Panc1 (cell line): ENCODE measurements at places on chromosomes 5 and 9. TPM values are rescaled to one million over a fixed set of nuclear protein-coding genes. Genes with fewer than 3 reads are reported as not detected.

DNA sequence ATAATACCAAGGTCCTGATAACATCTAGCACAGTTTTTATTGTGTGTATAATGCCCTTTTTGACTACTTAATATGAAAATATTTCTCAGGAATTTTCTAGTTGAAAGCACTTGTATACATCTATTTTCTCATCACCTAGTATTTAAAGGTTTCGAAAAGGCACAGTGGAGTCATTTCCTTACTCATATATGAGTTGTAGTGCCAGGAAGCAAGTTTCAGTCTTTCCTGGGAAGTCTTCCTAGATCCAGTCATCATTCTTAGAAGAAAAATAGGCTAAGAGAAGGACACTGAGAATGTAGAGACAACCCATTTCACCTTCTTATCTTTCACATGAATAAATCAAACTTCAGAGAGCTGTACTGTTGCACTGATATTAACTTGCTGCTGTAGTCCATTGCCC is 70.2 kb downstream of the SLC25A46 start:
- DNase-seq, result no peak
- H3K36me3 ChIP-seq, result no peaks in the 10 kb centered on the region
- H3K4me1 ChIP-seq, result no peaks in the 10 kb centered on the region
- no peak overlapping the region for H3K4me3 ChIP-seq
- H3K27ac ChIP-seq, result no peak overlapping the region

SERF1B gene
- total RNA-seq, result 49.3 TPM

DNA sequence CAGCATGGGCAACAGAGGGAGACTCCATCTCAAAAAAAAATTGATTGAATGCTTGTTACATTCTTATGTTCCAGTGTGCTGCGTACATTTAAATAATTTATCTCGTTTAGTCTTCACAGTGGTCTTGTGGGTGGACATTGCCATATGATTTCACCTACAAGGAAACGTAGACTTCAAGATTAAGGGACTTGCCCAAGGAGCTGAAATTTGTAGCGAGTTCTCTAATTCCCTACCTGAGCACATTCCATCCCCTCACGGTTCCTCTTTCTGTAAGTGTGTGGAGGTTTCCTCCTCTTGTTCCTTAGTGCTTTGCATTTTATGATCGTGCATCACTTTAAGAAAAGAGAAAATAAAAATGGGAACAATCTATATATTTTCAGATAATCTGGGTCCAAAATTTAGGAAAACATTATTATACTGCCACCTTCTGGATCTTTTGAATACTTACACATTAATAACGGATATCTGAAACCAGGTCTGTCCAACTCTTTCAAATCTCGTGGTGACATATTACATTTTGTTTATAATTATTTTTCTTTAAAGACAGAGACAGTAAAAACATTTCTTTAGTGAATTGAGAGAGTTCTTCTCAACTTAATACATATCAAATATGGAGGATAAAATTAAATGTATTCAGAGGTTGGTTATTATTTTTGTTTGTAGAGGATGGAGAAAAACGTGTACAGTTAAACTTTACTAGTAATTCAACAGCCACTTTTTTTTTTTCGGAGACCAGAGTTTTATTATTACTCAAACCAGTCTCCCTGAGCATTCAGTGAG is 29.9 kb upstream of the C7 start:
- no peak overlapping the region for H3K4me3 ChIP-seq
- H3K27me3 ChIP-seq, result no peaks in the 10 kb centered on the region

GRCh38 chr5:135214897-135215616 is 181.0 kb upstream of the PITX1 start:
- H3K4me1 ChIP-seq, result no peaks in the 10 kb centered on the region
- no peak for DNase-seq
- no peaks in the 10 kb centered on the region for H3K27me3 ChIP-seq
- H3K36me3 ChIP-seq, result no peaks in the 10 kb centered on the region
- no peak overlapping the region for H3K27ac ChIP-seq
- H3K4me3 ChIP-seq, result no peak overlapping the region

PHF24 gene
- 0.08 TPM for total RNA-seq

DNA sequence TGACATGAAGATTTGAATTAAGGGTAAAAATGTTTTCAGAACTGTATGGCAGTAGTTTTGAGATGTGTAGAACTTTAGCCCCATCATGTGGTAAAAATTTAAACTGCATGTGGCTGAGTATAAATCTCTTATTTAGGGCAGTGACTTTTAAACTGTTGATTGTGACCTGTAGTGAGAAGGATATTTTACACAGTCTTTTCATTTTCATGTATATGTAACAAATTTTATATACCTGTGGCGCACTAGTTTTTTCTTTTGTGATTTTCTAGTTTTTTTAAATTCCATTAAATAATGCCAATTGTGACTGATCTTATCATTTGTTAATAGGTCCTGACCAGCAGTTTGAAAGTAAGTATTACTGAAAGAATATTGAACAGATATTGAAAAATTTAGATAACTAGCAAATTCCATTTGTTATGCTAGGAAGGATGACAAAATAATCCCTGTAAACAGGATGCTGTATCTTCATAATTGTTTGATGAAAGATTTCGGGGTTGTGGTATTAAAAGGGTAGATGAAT is 47.2 kb downstream of the GPBP1 start:
- H3K27ac ChIP-seq, result no peak overlapping the region
- H3K4me3 ChIP-seq, result no peak overlapping the region
- no peaks in the 10 kb centered on the region for H3K27me3 ChIP-seq

DNA sequence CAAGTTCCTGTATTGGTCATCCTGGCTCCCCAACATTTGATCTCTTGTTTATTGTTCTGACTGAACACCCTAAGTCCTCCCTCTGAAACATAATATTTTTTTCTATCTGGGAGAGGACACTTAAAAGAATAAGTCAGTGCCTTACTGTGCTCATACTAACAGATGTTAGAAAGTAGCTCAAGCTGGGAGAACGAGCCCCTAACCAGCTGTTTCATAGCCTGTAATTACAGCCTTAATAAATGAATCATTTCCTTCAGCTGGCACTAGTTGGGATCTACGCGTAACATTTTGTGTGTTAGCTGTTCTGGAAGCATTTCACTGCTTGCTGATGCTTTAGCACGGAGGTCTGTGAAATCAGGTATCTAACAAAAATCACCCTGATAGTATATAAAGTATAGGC is 345.9 kb upstream of the RIOK2 start:
- H3K27ac ChIP-seq, result no peak overlapping the region
- H3K36me3 ChIP-seq, result no peaks in the 10 kb centered on the region
- H3K4me3 ChIP-seq, result no peak overlapping the region

C5orf22 gene
- 39.0 TPM for total RNA-seq

AP3B1 gene
- total RNA-seq, result 55.4 TPM

HSPA4 gene
- 247 TPM for total RNA-seq

PCDHGA7 gene
- 0.18 TPM for total RNA-seq

GRCh38 chr9:4339836-4340560 is 40.1 kb upstream of the GLIS3 start:
- no peaks in the 10 kb centered on the region for H3K27me3 ChIP-seq
- H3K36me3 ChIP-seq, result no peaks in the 10 kb centered on the region
- H3K27ac ChIP-seq, result no peak overlapping the region
- no peak overlapping the region for H3K4me3 ChIP-seq
- DNase-seq, result no peak
- no peaks in the 10 kb centered on the region for H3K4me1 ChIP-seq

AGPAT2 gene
- total RNA-seq, result 77.9 TPM

DNA sequence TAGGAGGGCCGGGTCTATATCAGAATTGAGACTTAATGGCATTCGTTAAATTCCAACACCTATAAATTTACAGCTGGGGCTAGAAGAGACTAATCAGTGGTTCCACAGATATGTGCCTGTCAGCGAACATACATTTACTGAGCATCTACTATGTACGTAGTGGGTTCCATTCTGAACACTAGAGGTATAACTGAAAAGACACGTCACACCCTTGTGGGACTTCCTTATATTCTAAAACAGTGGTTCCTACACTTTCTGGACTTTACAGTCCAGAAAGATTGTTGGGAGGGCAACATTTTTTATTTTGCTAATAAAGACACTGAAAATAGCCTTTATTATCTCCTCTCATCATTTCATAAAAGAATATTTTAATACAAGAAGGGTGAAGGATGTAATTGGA is 140.5 kb downstream of the SCAMP1 start:
- H3K27ac ChIP-seq, result no peak overlapping the region
- H3K36me3 ChIP-seq, result no peaks in the 10 kb centered on the region
- DNase-seq, result no peak
- no peaks in the 10 kb centered on the region for H3K27me3 ChIP-seq

SMIM33 gene
- total RNA-seq, result not detected

GDA gene
- total RNA-seq, result 5.0 TPM

DNA sequence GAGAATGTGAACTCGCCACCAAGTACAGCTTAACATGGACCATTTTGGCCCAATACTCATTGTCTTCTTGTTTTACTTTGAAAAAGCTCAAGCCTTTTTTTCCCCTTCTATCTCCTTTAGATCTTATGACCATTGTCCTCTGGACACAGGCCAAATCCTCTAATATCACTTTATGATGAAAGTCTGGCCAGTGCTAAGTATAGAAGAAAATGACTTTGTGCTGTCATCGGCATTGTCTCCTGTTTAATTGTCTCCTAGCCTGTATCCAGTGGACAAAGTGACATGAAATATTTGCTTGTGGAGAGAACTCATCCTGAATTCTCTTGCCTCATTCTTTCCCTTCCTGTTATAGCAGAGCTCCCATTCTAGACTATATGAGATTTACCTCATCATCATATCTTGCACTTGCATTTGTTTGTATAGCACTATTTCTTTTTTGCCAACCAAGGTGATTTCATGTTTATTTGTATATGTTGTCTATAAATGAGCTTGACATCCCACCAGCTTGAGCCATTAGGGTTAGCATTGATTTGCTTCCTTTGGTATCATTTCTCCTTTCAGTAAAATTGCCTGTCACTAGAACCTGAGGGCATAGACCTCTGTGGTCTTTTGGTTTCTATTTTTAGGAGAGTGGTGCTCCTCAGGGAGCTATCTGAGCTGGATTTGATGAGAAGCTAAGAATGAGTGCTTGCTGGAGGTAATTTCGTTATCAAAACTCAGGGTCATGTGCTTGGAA is 18.8 kb upstream of the TNFAIP8 start:
- no peak overlapping the region for H3K4me3 ChIP-seq
- DNase-seq, result no peak
- no peaks in the 10 kb centered on the region for H3K36me3 ChIP-seq
- H3K27me3 ChIP-seq, result no peaks in the 10 kb centered on the region

DNA sequence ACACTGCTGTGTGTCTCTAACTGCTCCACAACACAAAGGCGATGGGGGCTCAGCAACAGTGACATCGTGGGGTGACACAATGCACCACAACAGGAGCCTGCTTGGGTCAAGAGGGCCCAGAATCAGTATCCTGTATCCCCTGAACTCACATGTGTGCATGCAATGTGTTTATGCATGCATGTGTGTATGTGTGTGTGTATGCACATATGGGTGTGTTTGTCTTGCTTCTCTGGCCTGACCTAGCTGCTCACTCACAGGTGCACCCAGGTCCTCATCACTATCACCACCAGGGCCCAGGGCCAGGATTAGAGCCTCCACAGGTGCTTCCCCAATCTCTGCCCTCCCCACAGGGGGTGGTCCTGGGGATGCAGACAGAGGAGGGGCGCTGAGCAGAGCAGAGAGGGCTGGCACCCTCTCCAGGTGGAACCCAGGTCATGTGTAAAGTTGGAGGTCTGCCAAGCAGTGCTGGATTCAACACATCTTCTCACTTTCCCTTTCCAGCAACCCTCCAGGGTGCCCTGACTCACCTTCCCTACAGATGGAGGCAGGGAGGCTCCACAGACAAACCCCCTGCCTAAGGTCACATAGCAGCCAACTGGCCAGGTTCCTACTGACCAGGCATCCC is 18.1 kb upstream of the ZNF484 start:
- no peak overlapping the region for H3K4me3 ChIP-seq
- no peak overlapping the region for H3K27ac ChIP-seq
- H3K27me3 ChIP-seq, result no peaks in the 10 kb centered on the region
- DNase-seq, result no peak
- no peaks in the 10 kb centered on the region for H3K36me3 ChIP-seq
- no peaks in the 10 kb centered on the region for H3K4me1 ChIP-seq

GABRA1 gene
- not detected for total RNA-seq

GRCh38 chr5:43129161-43129560 is 8.4 kb downstream of the ZNF131 start:
- no peak overlapping the region for H3K4me3 ChIP-seq
- H3K36me3 ChIP-seq, result peaks cover 39% of the 10 kb centered on the region
- H3K27ac ChIP-seq, result no peak overlapping the region
- no peaks in the 10 kb centered on the region for H3K27me3 ChIP-seq
- DNase-seq, result no peak

- H3K27me3 ChIP-seq, result no peaks in the 10 kb centered on the region
- no peaks in the 10 kb centered on the region for H3K36me3 ChIP-seq
- DNase-seq, result no peak
- no peak overlapping the region for H3K4me3 ChIP-seq
- H3K27ac ChIP-seq, result no peak overlapping the region
- H3K4me1 ChIP-seq, result no peaks in the 10 kb centered on the region
Observed at GRCh38 chr5:9766581-9766980, 136.4 kb upstream of the TAS2R1 start.

GRCh38 chr5:17178373-17178675 is 39.1 kb upstream of the BASP1 start:
- H3K27me3 ChIP-seq, result no peaks in the 10 kb centered on the region
- no peak overlapping the region for H3K4me3 ChIP-seq
- no peak for DNase-seq
- no peaks in the 10 kb centered on the region for H3K36me3 ChIP-seq
- no peaks in the 10 kb centered on the region for H3K4me1 ChIP-seq

DNA sequence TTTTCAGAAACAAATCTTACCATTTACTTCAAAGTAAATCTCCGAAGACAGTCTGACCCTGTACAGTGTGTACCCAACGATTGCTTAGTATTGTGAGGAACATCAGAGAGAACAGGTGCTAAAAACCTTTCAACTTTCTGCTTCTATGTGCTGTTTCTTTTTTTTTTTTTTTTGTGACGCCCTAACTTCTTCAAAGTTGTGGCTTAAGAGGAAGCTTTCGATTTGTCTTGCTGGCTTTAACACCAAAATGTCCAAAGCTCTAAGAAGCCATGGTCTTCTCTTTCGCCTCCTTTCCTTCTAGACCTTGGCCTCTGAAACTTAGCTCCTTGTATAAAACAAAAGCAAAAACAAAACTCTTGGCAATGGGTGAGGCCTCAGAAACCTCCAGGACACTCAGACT is 1.2 kb downstream of the TNFSF8 start:
- no peaks in the 10 kb centered on the region for H3K27me3 ChIP-seq
- no peaks in the 10 kb centered on the region for H3K36me3 ChIP-seq
- no peak for DNase-seq
- H3K4me3 ChIP-seq, result no peak overlapping the region

DNA sequence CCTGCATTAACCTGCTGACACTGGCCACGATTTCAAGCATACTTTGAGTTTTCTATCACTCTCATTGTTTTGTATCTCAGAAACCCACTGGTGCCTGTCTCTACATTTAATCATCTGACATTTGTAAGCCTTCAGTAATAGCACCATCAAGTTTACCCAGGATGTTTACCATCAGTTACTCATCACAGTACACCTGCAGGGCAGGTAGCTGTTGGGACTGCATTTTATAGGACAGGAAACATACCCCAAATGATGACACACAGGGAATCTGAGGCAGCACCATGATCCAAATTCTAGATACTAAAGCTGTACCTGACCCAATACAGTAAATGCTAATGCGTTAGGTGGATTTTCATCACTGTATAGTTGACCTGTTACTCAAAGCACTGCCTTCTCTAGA is 114.2 kb downstream of the FEM1C start:
- H3K27ac ChIP-seq, result no peak overlapping the region
- H3K27me3 ChIP-seq, result no peaks in the 10 kb centered on the region; the same call in 1 of the 2 replicates

STKLD1 gene
- 0.74 TPM for total RNA-seq

CER1 gene
- not detected for total RNA-seq

MARVELD2 gene
- 17.3 TPM for total RNA-seq
